ENCODE measurements at places on chromosomes 4 and X. TPM values are rescaled to one million over a fixed set of nuclear protein-coding genes. Genes with fewer than 3 reads are reported as not detected.

- no peak for DNase-seq
These were observed 218.6 kb downstream of the CHM start for GRCh38 chrX:85828771-85829170.

The HTN1 gene
- total RNA-seq, result not detected

The CLGN gene
- not detected for total RNA-seq

GRCh38 chr4:53694666-53695065 lies 103.4 kb upstream of the LNX1 start:
- DNase-seq, result no peak

The CXCL6 gene
- total RNA-seq, result not detected

- no peak for DNase-seq
These were observed 17.8 kb downstream of the PDCL2 start for GRCh38 chr4:55574252-55574651.

The CLDN2 gene
- not detected for total RNA-seq

DNA sequence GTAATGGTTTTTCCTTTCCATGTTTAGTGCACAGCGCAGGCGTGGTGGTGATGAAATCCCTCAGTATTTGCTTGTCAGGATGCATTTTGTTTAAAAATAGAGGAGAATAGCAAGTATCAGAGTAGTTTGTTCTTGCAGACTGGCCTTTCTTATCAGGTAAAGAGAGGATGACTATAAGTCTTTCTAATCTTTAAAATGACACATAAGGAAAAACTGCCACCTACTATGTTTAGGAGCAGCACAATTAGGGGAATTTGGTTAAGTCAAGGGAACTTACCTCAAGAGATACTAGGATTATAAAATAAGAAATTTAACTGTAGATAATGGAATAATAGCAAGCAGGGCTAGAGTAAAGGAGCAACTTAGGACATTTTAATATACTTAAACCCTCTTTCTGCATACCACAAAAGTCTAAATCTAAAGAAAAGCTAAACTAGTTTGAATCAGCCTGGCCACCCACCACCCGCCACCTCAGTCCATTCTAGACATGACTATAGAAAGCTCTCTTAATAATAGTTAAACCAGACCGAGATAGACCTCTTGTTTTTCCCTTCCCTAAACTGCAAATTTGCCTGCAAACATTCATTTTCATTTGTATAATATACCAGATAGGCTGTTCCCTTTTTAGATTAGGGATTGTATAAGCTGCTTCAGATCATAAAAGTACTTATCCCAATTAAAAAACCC lies 62.0 kb downstream of the APOOL start:
- no peak for DNase-seq

The SMARCA1 gene
- not detected for total RNA-seq

GRCh38 chr4:165668694-165669093 lies 204.3 kb upstream of the TLL1 start:
- no peak for DNase-seq

DNA sequence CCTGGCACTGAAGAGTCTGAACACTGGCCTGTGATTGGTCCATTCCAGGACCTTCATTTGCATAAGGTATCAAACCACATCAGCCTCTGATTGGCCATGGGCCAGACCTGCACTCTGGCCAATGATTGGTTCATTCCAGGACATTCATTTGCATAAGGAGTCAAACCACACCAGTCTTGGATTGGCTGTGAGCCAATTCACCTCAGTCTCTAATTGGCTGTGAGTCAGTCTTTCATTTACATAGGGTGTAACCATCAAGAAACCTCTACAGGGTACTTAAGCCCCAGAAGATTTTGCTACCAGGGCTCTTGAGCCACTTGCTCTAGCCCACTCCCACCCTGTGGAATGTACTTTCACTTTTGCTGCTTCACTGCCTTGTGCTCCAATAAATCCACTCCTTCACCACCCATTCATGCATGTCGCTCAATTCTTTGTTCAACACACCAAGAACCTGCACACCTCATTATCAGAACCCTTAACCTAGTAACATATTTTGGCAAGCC lies 14.2 kb upstream of the HERC5 start:
- no peak for DNase-seq

DNA sequence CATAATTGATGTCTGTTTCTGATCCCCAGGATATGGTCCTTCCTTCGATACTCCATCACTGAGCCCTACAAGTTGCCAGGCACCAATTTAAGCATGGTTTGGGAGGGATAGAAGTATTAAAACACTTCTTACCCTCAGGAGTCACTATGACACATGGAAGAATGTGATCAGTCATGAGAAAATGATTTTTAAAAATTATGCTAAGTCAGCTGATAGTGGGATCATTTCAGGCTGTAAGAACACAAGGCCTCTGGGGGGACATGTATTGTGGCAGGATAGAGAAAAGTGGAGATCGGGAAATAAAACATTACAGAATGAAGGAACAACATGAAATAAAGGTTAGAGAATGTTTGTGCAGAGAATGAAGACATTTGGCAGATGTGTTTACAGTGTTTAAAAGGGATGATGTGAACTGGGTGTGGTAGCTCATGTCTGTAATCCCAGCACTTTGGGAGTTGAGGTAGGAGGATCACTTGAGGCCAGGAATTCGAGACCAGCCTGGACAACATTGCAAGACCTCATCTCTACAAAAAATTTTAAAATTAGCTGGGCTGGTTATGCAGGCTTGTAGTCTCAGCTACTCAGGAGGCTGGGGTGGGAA lies 64.0 kb downstream of the ELOVL6 start:
- no peak for DNase-seq

The CXCL11 gene
- total RNA-seq, result 0.53 TPM

DNA sequence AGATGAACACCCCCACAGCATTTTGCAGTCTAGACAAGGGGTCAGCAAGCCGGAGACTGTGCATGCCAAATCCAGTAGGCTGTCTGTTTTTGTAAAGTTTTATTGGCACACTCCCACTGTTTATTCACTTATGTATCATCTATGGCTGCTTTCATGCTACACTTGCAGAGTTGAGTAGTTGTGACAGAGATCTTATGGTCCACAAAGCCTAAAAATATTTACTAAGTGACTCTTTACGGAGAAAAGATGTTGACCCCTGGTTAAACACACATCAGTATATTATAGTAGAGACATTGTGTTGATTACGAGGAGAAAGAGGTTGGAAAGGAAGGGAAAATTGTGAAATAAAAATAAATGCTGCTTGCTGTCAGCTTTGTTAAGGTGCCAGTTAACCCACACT lies 2.2 kb upstream of the LHFPL1 start:
- DNase-seq, result no peak

- no peak for DNase-seq
These were observed 12.4 kb upstream of the CTBP1 start for GRCh38 chr4:1261107-1261928.

- DNase-seq, result no peak
These were observed 899.2 kb downstream of the FAT4 start for GRCh38 chr4:126213996-126214395.

The REPS2 gene
- not detected for total RNA-seq

The KCNIP4 gene
- not detected for total RNA-seq

The PROM1 gene
- not detected for total RNA-seq

The GAGE12F gene
- total RNA-seq, result not detected

DNA sequence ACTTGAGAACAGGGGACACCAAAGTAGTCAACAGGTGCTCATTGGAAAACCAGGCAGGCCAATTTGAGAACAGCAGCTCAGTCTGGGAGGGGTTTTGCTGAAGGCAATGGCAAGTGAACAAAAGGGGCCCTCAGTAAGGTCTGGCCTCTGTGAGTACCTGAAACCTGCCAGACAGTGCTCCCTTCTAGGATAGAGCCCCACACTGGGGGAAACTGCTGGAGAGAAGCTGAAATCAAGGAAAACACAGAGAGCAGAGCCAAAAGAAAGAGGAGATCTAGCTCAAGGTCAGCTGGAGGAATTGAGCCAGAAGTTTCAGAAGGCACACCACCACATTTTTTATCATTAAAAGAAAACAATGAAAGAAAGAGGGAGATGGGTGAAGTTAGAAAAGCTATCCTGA lies 28.2 kb downstream of the PNMA6E start:
- DNase-seq, result no peak

The CSN1S1 gene
- total RNA-seq, result not detected

- no peak for DNase-seq
These were observed 504 bp upstream of the PDLIM3 start for GRCh38 chr4:185535612-185536410.

The APELA gene
- not detected for total RNA-seq

GRCh38 chr4:87073199-87074120 lies 138.6 kb downstream of the AFF1 start:
- peak; percentile 86 for DNase-seq

DNA sequence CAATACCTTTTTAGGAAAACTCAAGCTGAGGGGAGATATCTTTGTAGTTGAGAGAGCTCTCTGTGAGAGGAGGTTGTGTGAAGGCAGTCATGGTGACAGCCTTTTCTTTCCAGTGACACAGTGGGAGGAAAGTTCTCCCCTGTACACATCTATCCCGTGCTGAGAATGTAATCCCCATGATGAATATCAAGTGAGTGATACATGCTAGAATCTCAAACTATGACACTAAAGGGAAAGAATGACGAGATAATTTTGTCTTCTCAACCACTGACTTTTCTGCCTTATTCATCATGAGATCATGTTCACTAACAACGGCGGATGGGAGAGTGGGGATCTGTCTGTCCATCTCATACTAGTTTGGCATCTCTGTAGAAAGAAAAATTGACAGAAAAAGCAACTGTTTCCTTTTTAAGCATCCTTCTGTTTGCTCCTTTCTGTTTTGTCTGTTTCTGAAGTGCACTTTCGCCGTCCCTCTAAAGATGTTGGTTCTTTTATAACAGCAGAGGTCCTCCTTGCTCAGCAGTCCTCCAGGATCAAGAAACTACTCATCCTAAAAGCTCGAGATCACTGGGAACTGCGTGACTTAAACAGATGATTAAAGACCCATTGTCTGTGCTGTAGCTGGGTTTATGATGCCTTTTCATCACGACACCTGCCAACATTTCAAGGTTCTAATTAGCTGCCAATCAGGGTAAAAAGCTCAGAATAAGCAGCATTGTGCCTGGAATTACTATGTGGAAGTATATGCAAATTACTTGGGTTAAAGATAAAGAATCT lies 137.6 kb downstream of the DCK start:
- no peak for DNase-seq

DNA sequence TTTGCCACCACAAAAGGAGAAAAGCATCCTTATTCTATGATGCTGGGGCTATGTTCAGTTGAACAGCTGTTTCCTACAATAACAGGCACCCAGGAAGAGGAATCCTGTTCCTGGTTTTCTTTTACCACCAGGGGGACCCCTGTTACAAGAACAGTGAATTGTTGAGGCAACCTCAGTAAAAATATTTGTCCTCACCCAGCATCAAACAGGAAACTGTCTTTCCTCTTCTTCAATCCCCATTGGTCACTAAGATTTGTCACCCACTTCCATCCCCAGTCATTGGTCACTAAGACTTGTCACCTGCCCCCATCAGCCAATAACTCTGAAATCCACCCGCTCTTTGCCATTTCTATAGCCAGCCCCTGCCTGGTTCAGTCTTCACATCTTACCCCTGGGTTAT lies 143.5 kb upstream of the GALNT7 start:
- no peak for DNase-seq

- no peak for DNase-seq
These were observed 33.3 kb downstream of the PKD2 start for GRCh38 chr4:88040707-88041106.

The PPM1K gene
- 125 TPM for total RNA-seq

The POU3F4 gene
- not detected for total RNA-seq

DNA sequence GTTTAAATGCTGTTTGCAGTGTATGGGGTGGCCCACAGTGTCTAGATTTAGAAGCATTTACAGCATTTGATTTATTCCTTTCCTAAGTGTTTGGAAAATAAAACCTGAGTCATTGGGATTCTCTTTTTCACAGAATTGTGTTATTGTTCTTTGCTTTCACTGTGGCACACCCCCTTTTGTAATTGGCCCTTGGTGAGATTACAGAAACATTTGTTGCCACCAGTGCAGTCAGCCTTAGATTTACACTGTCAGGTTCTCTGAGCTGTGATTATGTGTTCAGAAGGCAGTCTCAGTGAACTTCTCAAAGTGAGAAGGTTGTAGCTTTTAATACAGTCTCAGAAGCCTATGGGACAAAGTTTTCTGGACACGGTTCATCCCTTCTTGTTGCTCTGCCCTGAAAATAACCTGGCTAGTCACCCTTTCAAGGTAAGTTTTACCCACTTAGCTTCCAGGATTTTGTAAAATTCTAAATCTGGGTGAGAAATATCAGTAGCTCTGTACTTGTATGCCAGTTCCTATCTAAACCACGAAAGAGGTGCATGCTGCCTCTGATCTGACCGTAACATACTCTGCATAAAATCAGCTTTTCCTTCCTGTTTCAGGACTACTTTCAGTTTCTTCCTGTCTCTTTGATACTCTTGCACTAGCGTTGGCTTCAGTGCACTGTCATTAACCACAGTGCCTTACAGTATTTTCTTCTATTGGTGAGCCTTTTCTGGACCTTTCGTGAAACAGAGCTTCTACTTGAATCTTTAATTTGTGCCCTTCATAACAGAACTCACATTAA lies 12.6 kb downstream of the RUFY3 start:
- peak; percentile 71 for DNase-seq

DNA sequence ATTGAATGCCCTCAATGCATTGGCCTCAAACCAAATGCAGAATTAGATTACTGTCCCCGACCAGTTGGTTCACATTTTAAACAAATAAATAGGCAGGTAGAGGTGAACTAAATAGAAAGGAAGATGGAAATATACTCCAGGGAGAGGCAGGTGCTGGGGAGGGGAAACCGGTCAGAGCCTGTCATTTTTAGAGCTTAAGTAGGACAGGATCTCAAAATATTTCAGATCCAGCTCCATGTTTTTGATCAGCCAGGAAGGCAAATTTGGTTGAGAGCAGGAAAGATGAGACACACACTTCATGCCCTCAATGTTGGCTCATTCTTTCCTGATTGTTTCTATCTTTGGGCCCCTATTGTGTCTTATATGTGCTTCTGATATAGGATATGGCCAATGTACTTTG lies 206.7 kb downstream of the SHROOM3 start:
- DNase-seq, result no peak

DNA sequence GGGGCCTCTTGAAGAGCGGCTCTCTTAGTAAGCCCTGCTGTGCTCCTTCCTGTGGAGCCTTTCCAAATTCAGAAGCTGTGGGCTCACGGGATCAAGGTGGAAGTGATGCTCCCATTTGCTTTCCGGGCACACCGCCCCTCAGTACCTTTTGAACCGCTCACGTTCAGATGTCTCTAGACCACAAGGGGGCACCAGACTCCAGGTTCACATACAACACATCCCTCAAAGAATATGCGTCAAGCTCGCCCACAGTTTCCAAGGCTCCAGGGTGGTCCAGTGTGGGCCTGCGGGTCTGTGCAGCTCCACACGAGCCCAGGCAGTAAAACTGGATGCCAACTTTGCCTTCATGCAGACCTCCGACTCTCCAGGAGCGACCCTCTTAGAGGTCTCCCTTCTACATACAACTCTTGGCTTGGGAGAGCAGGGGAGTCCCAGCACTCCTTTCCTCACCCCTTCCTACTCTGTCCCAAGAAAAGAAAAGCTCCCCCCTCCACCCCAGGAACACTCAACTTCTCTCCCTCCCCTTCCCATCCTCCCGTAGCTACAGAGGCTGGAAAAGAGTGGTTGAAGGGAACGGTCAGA lies 11.0 kb downstream of the SUPT20HL1 start:
- peak; percentile 70 for DNase-seq

- no peak for DNase-seq
These were observed 15.4 kb downstream of the NHS start for GRCh38 chrX:17390419-17390850.

DNA sequence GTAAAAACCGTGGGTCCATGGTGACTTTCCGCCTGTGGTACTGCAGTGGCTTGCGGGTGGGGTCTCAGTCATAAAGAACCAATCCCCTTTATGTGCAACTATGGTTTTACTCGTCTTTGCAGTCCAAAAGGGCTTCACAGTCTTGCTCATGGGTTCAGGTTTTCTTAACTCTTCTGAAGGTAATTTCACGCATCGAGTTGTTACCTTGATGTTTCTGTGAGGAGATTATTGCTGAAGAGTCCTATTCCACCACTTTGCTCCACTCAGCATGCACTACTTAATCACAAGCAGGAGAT lies 41.5 kb downstream of the F8 start:
- DNase-seq, result no peak

Data from activated CD8-positive, alpha-beta memory T cell treated with anti-CD3 and anti-CD28 coated beads, Interleukin-2, amount 10 ng/mL, durations not matched to agents 7 days and 5 days (primary cell).